ENCODE measurements at places on chromosomes 11 and 22.
A peak's percentile ranks its signal among the peaks of the same experiment; 100 is the strongest.

DNA sequence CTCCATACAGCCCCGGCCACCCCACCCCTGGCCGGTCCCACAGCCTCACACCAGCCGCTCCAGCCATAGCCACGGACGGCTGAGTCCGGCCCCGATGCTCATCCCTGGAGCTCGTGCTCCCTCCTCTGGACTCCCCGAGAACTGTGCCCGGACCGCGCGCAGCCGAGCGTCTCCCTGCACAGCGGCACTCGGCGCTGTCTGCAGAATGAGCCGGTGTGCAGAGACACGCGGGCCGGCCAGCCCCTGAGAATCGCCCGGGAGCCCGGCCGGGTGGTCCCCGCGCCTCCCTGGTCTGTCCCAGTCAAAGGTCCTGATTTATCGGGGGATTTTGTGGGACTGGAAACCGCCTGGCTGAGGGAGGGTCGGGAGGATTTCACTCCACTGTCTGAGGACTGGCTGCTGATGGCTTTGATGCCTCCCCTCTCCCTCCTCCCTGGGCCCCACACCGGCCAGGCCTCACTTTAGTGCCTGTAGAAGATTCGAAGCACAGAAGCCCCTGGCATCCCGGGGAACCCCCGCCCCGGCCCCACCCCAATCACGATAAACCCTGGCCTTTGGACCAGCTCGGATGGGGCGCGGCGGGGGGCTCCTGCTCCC lies 102.7 kb downstream of the BRD1 start:
- DNase-seq = no peak

- no peak for DNase-seq
These were observed 1468.6 kb downstream of the BRD1 start for GRCh38 chr22:48358886-48359612.

- DNase-seq = no peak
These were observed 80.3 kb downstream of the FBLN1 start for GRCh38 chr22:45582955-45583320.

GRCh38 chr22:29224121-29224858 lies 18.6 kb downstream of the EMID1 start:
- DNase-seq = no peak

DNA sequence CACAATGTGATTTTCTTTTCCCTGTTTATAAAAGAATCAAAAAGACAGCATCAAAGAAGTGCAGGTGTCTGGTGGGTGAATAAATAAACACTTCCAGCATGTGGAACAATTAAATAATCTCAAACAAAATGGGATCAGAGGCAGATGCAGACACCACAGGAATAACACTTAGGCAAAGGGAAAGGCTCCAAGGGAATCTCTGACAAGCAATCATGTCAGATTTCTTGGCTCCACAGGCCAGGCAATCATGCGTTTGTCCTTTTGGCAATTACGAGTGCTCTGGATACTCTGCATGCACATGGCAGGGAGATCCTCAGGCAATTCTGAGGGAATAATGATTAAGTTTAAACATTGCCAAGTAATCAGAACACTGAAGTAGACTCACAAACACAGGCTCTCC lies 403.5 kb upstream of the LUZP2 start:
- peak; percentile 16 for DNase-seq

DNA sequence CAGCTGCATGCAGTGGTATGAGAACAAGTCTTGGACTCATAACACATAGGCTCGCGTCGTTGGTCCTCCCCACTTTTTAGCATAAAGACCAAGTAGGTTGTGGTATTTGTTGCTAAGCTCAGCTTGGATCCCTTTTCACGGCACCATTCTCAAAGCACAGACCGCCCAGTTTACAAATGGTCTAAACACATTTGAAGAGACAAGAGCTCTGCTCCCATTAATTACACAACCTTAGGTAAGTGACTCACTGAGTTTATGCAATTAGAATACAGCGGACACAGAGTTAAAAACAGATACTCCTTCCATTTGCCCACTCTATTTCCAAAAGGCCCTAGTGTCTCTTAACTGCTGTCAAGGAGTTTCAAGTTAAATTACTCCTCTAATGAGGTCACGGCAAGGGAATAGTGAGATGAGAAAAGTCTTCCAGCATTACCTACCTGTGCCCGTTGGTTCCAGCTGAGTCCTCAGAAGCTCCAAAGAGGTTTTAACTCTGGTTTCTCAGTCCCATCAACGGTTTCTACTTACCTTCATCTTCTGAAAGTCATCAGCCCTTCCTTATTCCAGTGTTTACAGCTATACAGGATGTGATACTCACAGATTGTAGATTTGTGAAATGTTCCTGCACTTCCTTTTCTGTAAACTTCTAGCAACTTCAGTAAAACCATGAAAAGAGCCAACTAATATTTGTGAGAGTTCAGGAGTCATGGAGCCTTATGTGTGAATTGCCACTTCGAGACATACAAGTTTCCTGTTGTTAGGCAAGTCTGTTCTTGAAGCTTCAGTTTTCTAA lies at the start of gene MS4A6A:
TSS of gene MS4A6A (minus strand) at position 543 of the 790 bp plus-strand sequence. CDS start 1,356 bp downstream, outside the sequence.
- DNase-seq = no peak

DNA sequence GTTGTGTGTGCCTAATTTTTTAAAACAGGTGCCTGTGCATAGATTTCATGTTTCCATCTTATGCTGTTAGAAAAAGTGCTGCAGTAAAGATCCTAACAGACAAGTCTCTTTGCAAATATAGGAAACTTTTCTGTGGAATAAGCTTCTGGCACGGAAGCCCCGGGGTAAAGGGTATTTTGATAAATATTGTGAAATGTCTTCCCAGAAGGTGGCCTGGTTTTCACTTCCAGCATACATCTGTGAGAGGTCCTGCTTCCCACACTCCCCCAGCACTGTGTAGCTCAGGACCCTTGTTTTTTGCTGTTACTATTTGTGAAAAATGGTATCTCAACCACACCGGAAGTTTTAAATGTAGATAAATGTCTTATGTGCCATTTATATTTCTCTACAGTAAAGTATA lies 14.5 kb downstream of the ST3GAL4 start:
- no peak for DNase-seq

GRCh38 chr11:12133547-12134235 lies 23.3 kb downstream of the MICAL2 start:
- DNase-seq = no peak

GRCh38 chr11:9758637-9759518 lies 95.0 kb downstream of the SWAP70 start:
- no peak for DNase-seq

- DNase-seq = no peak
These were observed 114.8 kb upstream of the NAV2 start for GRCh38 chr11:19597876-19598275.

- DNase-seq = no peak
These were observed at the start of gene OR4A15 for GRCh38 chr11:55367674-55368073. Gene OR4A15 (plus strand): TSS chr11:55367974. CDS start chr11:55367974, 0 bp downstream.

DNA sequence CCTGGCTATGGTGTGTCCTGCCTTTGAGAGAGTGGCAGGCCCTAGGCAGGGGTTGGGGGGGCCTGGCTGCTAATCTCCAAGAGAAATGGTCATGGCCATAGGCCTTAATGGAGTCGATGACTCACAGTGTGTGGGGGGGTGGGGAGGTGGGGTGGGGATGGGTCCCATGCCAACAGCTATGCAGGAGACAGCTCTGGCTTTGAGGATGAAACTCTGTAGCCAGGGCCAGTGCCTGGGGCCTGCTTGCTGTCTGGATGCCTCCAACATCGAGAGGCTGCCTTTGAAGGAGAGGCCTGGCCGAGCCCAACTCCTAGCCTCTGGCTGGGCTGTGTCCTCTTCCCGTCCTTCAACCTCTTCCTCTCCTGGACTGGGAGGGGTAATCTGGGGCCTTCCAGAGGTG lies 23.9 kb upstream of the TSPAN18 start:
- DNase-seq = no peak

- DNase-seq = no peak
These were observed 388.3 kb downstream of the BRD1 start for GRCh38 chr22:49439373-49439772.

GRCh38 chr22:42275970-42276369 lies 5.5 kb upstream of the TCF20 start:
- DNase-seq = no peak

GRCh38 chr22:39908737-39909136 lies 7.9 kb downstream of the GRAP2 start:
- no peak for DNase-seq

DNA sequence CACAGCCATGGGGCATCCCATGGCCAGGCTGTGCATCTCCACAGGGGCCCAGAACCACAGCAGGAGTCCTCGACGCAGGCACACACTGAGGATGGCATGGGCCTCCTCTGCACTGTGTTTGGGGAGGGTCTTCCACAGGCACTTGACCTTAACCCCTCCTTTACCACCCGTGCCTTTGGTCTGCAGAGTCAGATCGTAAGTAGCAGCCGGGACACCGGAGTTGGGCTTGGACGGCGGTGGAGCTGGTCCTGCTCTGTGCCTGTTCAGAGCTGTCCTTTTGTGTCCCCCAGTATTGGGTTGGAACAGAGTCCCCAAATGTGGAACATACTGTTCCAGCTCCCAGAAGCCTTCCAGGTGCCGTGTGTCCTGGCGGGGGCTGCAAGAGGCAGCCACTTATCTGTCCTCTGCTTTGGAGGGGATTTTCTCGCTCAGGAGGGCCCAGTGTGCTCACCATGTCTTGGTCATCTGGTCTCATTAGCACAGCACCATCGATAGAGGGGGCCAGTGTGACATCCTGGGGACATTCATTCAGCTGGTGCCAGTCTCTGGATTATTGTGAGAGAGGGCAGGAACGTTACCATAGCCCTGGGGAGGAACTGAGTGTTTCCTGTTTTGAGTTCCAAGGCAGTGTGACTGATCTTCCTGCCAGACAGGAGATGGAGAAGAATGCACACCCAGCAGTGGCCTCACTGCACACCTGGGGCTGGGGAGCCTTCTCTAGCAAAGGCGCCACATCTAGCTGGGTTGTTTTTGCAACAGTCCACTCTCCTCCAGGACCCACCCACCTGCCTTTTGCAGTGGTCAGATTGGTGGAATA lies 12.4 kb downstream of the CRELD2 start:
- DNase-seq = no peak

DNA sequence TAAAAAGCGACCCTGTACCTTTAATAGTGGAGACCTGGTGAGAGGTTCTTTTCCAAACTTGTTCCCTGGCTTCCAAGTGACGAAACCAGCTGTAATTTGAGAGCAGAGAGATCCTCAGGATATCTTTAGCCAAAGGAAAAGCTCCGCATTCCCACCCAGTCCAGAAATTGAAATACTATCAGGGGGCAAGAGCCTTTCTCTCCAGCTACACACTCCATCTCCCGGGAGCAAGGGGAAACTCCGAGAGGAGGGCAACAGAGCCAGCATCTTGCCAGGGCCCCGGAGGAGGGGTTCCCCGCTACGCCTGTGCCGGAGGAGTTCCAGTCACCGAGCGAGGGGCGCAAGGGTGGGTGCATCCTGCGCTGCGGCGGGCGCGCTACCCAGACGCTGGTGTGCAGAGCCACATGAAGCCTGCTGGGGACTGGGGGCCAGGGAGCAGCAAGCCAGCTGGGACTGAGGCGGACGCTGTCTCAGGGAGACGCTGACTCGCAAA lies at the start of gene FIBIN:
TSS of gene FIBIN (plus strand) at position 148 of the 493 bp plus-strand sequence. CDS start 415 bp downstream, outside the sequence.
- DNase-seq = no peak

DNA sequence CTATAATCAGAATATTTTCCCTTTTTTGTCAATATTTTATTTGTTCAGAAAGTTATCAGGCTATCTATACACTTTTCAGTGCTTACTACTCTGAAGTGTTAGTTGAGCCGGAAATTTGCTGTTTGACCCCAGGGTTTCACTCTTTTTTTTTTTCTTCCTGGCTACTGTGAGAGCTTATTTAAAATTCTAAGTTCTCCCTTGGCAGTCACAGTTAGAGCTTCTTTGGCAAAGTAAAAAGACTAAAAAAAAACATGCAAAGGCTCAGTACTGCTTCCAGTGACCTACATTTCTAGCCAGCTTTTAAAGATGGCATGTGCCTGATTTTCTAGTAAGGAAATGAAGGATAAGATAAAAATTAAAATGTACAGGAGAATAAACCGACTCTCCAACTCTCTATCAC lies 48.4 kb downstream of the ELP4 start:
- DNase-seq = no peak

DNA sequence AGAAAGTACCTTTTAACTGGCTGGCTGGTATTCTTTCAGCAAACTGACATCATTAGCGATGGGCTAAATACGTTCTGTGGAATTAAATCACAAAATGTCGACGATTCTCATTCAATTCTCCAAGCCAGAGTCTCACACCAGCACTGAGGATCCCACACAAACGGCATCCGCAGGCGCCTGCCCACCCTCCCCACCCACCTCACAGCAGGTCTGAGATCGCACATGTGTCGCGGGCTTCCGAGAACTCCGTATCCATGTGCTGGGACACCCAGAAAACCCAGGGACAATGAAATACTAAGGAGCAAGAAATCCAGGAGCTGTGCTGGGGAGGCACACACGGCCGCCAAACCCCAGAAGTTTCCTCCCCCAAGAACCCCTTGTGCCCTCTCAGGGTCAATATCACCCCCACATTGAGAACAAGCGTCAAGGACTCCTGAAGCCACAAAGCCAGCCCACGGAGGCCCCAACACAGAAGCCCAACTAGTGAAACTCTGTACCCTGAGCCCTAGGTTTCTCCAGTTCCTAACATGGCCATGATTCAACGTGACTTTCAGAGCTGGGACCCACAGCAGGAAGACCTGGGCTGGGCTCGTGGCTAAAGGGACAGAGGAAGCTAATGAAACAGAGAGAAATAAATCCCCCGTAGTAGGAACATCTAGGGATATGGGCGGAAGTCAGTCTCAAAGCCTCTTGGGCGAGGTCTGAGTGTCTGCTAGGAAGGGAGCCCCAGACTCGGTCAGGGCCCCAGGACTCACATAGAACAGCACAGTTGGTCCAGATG lies 8.0 kb downstream of the TOLLIP start:
- DNase-seq = no peak

DNA sequence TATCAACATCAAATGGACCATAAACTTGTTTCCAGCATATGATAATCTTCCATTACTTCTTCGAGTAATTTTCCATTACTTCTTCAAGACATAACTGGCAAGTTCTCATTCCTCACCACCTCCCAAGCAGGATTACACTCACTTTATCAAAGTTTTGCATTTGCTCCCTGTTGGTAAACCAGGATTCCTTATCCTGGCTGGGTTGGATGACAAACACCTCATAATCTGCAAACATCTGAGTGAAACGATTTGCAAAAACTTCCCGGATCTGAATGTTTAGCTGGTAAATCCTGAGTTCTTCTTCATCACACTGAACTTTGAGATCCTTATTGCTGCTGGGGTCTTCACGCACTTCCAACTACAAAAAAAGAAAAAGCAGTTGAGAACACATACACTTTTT lies 86.4 kb downstream of the DENND5A start:
- no peak for DNase-seq

- DNase-seq = no peak
These were observed at the start of gene NXPE2 for GRCh38 chr11:114678125-114679036. Gene NXPE2 (plus strand): TSS chr11:114678527. CDS start chr11:114678576, 49 bp downstream.

DNA sequence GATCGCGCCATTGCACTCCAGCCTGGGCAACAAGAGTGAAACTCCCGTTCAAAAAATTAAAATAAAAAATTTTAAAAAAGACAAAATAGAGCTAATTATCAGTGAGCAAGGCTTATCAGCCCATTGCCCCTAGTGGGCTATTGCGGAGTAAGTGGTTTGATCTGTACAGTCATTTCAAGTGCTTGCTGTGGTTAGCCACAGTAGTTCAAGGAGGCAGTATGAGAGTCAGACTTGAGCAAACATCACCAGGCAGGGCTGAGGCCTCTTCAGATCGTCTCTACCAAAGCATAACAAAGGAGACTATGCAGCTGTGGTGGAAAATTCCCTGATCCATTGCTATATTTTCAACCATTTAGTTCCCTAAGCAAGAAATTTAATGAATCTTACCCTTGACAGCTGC lies 4.3 kb upstream of the SBF2 start:
- DNase-seq = no peak

GRCh38 chr11:69704508-69705253 lies 859 bp upstream of the FGF19 start:
- no peak for DNase-seq

GRCh38 chr11:61442616-61443015 lies 12.7 kb downstream of the SDHAF2 start:
- no peak for DNase-seq

GRCh38 chr11:88193278-88193677 lies 18.0 kb upstream of the RAB38 start:
- no peak for DNase-seq
